ENCODE measurements at places on chromosomes 5 and 9. TPM values are rescaled to one million over a fixed set of nuclear protein-coding genes. Genes with fewer than 3 reads are reported as not detected.

DNA sequence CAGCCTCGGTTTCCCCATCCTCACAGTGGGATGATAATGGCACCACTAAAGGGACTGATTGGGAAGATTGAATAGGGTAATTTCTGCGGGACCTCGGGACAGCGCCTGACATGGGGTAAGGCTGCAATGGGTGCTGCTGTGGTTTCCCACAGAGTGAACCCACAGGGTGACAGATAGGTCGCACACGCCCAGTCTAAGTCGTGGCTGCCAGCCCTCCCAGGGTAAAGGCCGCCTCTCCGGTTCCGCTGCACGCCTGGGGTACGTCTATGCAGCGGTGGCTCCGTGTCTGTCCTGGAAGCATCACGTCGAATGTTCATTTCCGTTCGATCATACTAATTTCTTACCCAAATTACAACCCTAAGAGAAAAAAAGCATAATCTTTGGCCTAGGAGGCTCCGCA lies 631 bp downstream of the CFAP77 start:
- DNase-seq: no peak

- no peak for DNase-seq
These were observed 33.4 kb downstream of the IRX2 start for GRCh38 chr5:2718115-2718514.

- DNase-seq: no peak
These were observed 139.1 kb downstream of the PIP5K1B start for GRCh38 chr9:68844157-68844556.

- DNase-seq: no peak
These were observed 95.7 kb downstream of the AGTPBP1 start for GRCh38 chr9:85645909-85646627.

DNA sequence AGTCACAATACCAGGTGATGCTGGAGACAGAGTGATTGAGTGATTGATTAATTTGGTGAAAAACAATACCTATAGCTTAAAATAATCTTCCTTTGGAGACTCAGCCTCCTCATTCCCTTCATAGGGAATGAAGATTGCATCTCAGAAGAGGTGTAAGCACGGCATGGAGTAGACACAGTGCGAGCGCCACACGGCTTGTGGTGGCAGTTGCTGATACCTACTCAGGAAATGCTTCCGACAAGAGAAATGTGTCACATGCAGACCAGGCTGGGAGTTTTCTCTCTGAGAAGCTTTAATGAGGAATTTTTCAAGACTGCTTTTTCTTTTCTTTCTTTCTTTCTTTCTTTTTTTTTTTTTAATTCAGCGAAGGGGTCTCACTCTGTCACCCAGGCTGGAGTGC lies 211.8 kb upstream of the OTULINL start:
- DNase-seq: no peak

ZFP2 gene
- 0.38 TPM for total RNA-seq
